Effector memory CD4-positive, alpha-beta T cell (primary cell): ENCODE measurements at places on chromosomes 5 and 9.

- H3K4me3 ChIP-seq = no peak overlapping the region
- H3K4me1 ChIP-seq = no peaks in the 10 kb centered on the region
- no peak for DNase-seq
- no peak overlapping the region for H3K27ac ChIP-seq
- no peaks in the 10 kb centered on the region for H3K36me3 ChIP-seq
These were observed 349.0 kb downstream of the BRINP1 start for GRCh38 chr9:119020284-119020683.

DNA sequence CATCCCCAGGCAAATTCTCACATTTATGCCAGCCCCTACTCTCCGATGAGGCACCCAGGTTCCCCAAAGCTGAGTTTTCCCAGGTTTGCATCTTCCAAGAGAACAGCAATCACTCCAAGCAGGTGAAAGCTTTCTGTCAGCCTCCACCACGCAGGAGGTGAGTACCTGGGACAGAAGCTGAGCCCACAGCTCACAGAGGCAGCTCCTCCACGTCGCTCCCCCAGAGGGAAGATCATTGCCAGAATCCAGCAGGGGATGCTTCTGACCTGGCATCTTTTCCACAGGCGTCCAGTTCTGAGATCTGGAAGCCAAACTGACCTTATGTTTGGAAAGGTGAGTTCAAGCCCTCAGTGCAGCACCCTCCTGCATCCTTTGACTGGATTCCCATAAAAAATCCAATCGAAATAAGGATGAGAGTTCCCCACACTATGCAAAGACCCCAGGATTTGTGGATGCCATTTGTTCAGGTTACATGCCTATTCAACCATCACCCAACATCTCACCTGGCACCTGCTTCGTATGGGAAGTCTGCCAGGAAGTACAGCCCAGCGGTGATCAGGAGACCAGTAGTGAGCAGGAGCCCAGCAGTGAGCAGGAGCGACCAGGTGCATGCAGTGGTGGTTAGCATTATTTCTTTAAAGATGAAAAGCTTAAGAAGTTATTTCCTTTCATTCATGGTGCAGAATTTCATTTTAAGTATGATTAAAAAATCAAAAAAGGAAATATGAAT lies 47.4 kb upstream of the OLFM1 start:
- H3K27ac ChIP-seq = no peak overlapping the region
- no peak for DNase-seq
- H3K36me3 ChIP-seq = no peaks in the 10 kb centered on the region
- no peaks in the 10 kb centered on the region for H3K27me3 ChIP-seq

DNA sequence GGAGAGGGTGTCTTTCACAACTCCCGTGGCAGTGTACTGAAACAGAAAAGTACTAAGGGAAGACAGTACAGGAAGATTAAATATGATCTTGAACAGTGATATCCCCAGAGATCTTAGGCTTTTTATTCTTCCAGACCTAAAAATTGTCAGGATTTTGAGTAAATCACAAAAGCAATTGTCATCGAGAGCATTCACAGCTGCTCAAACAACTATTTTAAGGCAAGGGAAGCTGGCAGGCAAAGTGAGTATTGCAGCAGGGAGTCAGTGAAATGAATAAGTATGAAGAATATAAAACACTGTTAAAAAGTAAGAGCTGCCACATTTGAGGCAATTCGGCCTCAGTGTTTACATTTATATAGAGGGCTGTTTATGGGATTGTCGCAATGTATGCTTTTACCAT lies 479.0 kb downstream of the CAAP1 start:
- H3K36me3 ChIP-seq = no peaks in the 10 kb centered on the region
- no peak for DNase-seq
- no peaks in the 10 kb centered on the region for H3K4me1 ChIP-seq
- H3K27ac ChIP-seq = no peak overlapping the region

GRCh38 chr9:90802386-90802985 lies 867 bp downstream of the SYK start:
- no peak overlapping the region for H3K4me3 ChIP-seq
- no peak for DNase-seq
- H3K36me3 ChIP-seq = no peaks in the 10 kb centered on the region
- H3K27ac ChIP-seq = no peak overlapping the region
- peaks cover 5% of the 10 kb centered on the region for H3K4me1 ChIP-seq
- peaks cover 1% of the 10 kb centered on the region for H3K27me3 ChIP-seq

DNA sequence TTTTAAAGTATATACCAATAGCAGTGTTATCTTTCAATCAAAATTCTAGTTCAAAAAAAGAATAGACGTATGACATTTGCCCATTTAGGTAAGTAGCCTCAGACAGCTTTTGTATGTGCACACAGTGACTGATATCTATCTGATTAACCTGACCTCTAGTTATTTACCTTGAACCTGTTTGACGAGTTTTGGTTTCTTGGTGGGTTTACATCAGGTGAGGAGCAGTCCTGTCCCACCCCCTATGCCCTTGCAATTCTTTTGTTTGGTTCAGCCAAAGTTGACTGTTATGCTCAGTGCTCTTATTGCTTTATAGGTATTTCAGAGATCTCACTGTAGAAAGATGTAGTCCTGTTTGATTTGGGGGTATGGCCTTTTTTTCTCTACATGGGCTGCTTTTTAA lies 147.2 kb downstream of the ISOC1 start:
- no peaks in the 10 kb centered on the region for H3K4me1 ChIP-seq
- no peak for DNase-seq
- H3K36me3 ChIP-seq = no peaks in the 10 kb centered on the region
- no peak overlapping the region for H3K4me3 ChIP-seq
- no peaks in the 10 kb centered on the region for H3K27me3 ChIP-seq

DNA sequence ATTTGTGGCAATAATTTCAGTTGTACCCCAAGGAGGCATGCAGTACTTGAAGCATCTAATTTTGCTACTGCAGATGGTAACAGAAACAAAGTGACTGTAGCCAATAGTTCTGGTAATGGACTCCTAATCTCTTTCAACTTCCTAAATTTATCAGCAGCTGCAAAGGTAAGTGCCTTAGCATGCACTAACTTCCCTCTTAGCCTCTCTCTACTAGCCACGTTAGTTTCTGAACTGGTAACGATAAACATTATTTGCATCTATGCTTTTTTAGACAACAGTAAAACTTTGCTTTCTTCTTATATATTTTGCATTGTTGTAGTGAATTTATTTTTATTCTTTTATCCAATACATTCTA lies 6.2 kb upstream of the CKS2 start:
- H3K4me3 ChIP-seq = no peak overlapping the region
- H3K27me3 ChIP-seq = no peaks in the 10 kb centered on the region
- no peak overlapping the region for H3K27ac ChIP-seq
- H3K4me1 ChIP-seq = peaks cover 3% of the 10 kb centered on the region

GRCh38 chr5:150301170-150301505 lies 1.6 kb downstream of the ARSI start:
- DNase-seq = no peak
- H3K4me1 ChIP-seq = no peaks in the 10 kb centered on the region
- peaks cover 14% of the 10 kb centered on the region for H3K27me3 ChIP-seq
- H3K36me3 ChIP-seq = no peaks in the 10 kb centered on the region
- H3K27ac ChIP-seq = no peak overlapping the region

GRCh38 chr9:111525056-111525977 lies at the start of gene ZNF483:
Gene ZNF483 (plus strand): TSS chr9:111525179. CDS start chr9:111527396, 2,217 bp downstream.
- H3K4me3 ChIP-seq = peak within 1 kb of the TSS; percentile 92
- peak within 1 kb of the TSS; percentile 81 for H3K27ac ChIP-seq
- H3K4me1 ChIP-seq = peaks cover 6% of the 10 kb centered on the region
- peak; percentile 65 for DNase-seq
- no peaks in the 10 kb centered on the region for H3K27me3 ChIP-seq

DNA sequence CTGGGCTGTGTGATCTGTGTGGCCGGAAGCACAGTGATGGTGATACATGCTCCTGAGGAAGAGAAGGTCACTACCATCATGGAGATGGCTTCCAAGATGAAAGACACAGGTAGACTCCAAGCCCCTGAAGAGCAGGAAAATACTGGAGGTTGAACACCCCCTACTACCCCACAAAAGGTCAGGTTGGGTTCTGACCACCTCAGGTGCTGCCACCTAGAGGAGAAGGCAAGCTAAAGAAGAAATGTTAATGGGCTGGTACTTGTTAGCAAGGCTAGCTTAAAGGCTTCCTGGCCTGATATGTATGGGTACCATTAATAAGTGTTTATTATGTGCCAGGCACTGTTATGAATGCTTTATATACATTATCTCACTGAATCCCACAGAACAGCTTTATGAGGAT lies 11.7 kb downstream of the NIPAL4 start:
- no peak overlapping the region for H3K4me3 ChIP-seq
- no peaks in the 10 kb centered on the region for H3K27me3 ChIP-seq
- no peaks in the 10 kb centered on the region for H3K4me1 ChIP-seq
- DNase-seq = no peak
- peaks cover 5% of the 10 kb centered on the region for H3K36me3 ChIP-seq
- H3K27ac ChIP-seq = no peak overlapping the region

DNA sequence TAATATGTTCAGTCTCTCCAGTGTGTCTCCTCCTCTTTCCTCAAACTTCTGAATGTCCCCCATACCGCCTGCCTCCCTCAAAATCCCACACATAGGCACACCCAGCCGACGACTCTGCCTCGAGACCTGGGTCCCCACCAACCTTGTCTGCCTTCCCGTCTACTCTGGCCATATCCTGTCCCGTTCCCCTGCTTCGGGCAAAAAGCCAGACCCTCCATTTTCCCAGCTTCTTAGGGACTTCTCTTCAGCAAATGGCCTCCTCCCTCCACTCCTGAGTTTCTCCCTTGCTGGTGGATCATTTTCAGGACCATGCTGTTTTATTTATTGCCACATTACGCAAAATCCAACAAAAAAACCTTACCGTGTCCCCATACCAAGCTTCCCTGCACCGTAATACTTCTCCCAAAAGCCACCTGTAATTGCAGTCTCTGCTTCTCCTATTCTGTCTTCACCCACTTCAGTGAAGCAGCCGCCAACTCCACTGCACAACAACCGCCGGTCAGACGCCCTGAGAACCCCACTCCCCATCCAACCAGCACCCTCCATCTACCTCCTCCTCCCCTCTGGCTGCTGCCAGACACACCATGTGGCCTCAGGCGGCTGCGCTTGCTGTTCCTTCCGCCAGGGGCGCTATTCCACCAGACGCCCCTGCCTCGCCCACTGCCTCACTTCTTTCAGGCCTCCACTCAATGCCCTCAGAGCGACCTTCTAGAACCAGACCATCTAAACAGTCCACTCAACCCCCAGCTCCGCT lies 117.0 kb downstream of the TRPM6 start:
- H3K36me3 ChIP-seq = no peaks in the 10 kb centered on the region
- H3K27me3 ChIP-seq = no peaks in the 10 kb centered on the region
- H3K27ac ChIP-seq = no peak overlapping the region
- H3K4me3 ChIP-seq = no peak overlapping the region
- no peaks in the 10 kb centered on the region for H3K4me1 ChIP-seq

- H3K4me3 ChIP-seq = no peak overlapping the region
- no peak for DNase-seq
- H3K4me1 ChIP-seq = no peaks in the 10 kb centered on the region
- no peak overlapping the region for H3K27ac ChIP-seq
- no peaks in the 10 kb centered on the region for H3K27me3 ChIP-seq
These were observed 31.4 kb downstream of the ACTBL2 start for GRCh38 chr5:57450991-57451876.

GRCh38 chr5:93421468-93421867 lies 159.6 kb downstream of the NR2F1-AS1 start:
- H3K4me1 ChIP-seq = no peaks in the 10 kb centered on the region
- H3K4me3 ChIP-seq = no peak overlapping the region
- no peak overlapping the region for H3K27ac ChIP-seq

GRCh38 chr9:6034954-6035353 lies 19.5 kb upstream of the RANBP6 start:
- H3K27me3 ChIP-seq = no peaks in the 10 kb centered on the region
- no peak overlapping the region for H3K4me3 ChIP-seq
- no peak for DNase-seq
- no peaks in the 10 kb centered on the region for H3K36me3 ChIP-seq
- H3K27ac ChIP-seq = no peak overlapping the region

DNA sequence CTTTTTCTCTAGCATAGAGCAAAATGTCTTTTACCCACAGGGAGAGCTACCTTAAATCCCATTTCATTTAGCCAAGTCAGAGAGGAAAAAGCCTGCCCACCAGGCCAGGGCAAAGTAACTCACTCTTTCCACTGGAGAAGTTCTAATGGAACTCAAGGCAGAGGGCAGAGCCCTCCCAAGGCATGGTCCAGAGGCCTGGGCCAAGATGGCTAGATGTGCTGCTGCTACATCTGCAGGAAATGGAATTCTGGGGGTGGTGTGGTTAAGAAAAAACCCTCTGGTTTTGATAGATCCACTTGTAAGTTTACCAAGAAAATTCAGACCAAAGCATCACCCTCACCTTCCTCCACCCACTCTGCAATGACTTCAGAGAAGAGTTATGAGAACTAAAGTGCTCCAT lies 37.3 kb downstream of the CSF2 start:
- H3K4me3 ChIP-seq = no peak overlapping the region
- H3K27ac ChIP-seq = no peak overlapping the region
- no peaks in the 10 kb centered on the region for H3K36me3 ChIP-seq
- peaks cover 28% of the 10 kb centered on the region for H3K4me1 ChIP-seq
- DNase-seq = no peak

- H3K36me3 ChIP-seq = no peaks in the 10 kb centered on the region
- H3K4me3 ChIP-seq = no peak overlapping the region
- DNase-seq = no peak
- no peaks in the 10 kb centered on the region for H3K27me3 ChIP-seq
These were observed 52.3 kb downstream of the NLN start for GRCh38 chr5:65774346-65774745.

- no peaks in the 10 kb centered on the region for H3K27me3 ChIP-seq
- H3K4me3 ChIP-seq = peak overlapping the region; percentile 78
- H3K27ac ChIP-seq = peak overlapping the region; percentile 81
- no peaks in the 10 kb centered on the region for H3K36me3 ChIP-seq
- peaks cover 19% of the 10 kb centered on the region for H3K4me1 ChIP-seq
- DNase-seq = no peak
These were observed 1110.2 kb downstream of the TAF11L14 start for GRCh38 chr5:18744441-18744840.

- peak overlapping the region; percentile 81 for H3K27ac ChIP-seq
- peaks cover 30% of the 10 kb centered on the region for H3K4me1 ChIP-seq
- H3K36me3 ChIP-seq = no peaks in the 10 kb centered on the region
- no peak for DNase-seq
- H3K27me3 ChIP-seq = no peaks in the 10 kb centered on the region
These were observed 1.7 kb downstream of the TUT7 start for GRCh38 chr9:86352440-86353077.

DNA sequence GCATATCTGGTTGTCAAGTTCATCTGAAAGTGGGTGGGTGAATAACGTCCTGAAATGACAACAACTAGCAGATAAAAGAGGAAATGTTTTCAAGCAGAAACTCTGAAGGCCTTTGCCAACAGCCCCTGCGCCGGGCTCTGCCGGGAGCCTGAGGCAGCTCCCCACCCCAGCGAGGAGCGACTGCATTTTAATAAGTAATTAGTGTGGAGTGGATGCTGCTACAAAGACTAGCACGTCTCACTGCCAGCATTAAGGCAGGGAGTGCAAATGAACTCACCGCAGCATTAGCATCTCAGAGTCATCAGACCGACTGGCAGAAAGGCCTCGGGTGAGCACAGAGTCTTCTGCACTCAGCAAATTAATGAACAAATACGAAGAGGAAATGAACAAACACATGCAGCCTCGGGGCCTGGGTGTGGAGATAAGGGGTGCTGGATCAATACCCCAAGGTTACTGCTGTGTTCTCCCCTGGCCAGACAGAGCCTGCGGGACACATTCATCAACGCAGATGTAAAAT lies 63.8 kb downstream of the VAV2 start:
- H3K27me3 ChIP-seq = no peaks in the 10 kb centered on the region
- no peak for DNase-seq
- H3K36me3 ChIP-seq = no peaks in the 10 kb centered on the region
- H3K27ac ChIP-seq = no peak overlapping the region

- H3K27ac ChIP-seq = no peak overlapping the region
- no peaks in the 10 kb centered on the region for H3K36me3 ChIP-seq
- H3K4me3 ChIP-seq = no peak overlapping the region
- H3K4me1 ChIP-seq = no peaks in the 10 kb centered on the region
These were observed 60.0 kb upstream of the FER start for GRCh38 chr5:108687595-108688200.
